ENCODE measurements at places on chromosomes 6 and 20.

- DNase-seq: no peak
These were observed 175.8 kb upstream of the RALGAPA2 start for GRCh38 chr20:20888266-20888656.

GRCh38 chr6:82614518-82614917, 250.9 kb downstream of the TPBG start:
- no peak for DNase-seq

- no peak for DNase-seq
These were observed 20.2 kb downstream of the SCML4 start for GRCh38 chr6:107803957-107804356.

DNA sequence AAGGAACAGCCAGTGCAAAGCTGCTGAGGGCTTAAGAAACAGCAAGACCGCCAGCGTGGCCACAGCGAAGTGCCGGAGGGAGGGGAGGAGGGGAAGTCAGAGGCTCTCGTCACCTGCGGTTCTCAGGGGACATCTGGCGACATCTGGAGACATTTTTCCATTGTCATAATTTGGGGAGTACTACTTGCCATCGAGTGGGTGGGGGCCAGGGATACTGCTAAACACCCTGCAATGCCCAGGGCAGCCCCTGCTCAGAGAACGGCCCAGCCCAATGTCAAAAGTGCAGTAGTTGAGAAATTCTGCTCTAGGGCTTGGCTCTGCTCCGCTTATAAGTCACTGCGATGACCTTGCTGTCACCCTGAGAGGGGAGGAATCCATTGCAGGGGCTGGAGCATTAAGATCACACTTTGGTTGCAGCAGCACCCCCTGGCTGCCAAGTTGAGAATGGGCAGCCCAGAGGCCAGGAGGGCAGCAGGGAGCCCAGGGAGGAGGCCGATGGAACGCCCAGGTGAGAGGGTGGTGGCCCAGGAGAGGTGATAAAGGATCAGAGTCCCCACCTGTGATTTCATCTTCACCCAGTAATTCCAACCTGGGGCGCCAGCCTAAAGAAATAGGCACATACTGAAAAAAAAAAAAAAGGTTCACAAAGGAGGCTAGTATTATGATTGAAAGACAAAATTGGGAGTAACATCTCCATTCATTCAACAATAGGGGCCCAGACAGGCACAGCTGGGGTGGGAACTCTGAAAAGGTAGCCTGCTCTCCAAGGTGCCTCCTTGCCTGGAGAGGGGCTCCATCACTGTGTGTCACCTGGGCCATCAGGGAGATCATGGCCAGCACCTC, 218.2 kb downstream of the BMP7 start:
- DNase-seq: no peak

DNA sequence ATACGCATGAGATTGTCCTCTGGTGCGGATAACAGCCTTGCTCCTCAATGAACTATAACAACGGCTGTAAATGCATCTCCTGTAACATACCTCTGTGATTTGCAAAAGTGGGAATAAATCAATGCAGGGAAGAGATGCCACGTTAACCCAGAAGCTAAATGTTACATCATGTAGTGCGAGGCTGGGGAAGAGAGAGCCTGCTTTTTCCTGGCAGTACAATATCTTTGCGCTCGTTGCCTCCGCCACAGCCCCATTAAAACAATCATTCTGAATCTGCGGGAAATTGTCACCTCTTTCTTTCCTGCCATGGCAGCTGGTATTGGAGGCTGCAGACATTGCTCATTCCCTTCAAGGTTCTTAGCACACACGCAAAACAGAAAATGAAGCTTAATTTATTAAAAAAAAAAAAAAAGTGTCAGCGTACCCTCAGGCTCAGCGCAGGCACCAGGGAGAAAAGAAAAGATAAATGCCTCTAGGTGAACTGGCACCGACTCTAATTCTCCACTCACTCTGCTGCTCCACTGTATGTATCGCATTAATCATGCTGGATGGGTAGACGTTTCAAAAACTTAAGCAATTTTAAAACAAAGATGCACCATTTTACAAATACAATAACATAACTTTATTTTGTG, 70.2 kb upstream of the TFB1M start:
- no peak for DNase-seq

- DNase-seq: no peak
These were observed 32.3 kb upstream of the AFDN start for GRCh38 chr6:167794161-167795157.

DNA sequence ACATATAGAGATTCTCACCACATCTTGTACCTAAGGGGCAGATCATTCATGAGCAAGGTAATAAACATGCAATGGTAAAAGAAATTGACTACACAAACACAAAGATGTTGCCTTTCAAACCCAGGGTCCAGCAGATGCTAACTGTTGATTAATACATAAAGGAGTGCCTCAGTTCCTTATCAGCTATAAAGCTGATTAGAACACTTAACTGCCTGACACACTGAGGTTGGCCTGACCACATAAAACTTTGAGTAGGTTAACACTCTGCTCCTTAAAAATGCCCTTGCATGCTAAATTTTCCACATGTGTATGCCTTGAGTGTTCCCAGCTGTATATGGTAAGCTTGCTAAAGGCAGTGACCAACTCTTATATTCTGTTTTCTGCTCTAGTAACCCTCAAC, 14.9 kb downstream of the CRISP2 start:
- DNase-seq: no peak

DNA sequence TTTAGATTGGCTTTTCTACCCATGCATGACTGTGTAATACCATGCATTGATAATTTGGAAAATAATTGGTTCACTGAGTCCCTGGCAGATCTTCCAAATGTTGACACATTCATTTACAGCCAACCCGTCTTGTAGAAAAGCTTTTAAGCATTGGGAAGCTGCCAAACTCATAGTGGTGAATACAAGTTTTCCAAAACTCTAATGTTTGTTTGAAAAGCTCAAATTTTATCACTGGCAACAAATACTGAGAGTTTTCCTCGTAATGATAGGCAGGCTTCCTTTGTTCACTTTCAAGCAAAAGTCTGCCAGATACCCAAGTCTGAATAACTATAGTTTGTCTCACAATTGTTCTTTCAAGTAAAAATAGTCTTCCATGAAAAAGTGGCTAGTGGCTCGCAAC, 143.0 kb downstream of the FIG4 start:
- no peak for DNase-seq

DNA sequence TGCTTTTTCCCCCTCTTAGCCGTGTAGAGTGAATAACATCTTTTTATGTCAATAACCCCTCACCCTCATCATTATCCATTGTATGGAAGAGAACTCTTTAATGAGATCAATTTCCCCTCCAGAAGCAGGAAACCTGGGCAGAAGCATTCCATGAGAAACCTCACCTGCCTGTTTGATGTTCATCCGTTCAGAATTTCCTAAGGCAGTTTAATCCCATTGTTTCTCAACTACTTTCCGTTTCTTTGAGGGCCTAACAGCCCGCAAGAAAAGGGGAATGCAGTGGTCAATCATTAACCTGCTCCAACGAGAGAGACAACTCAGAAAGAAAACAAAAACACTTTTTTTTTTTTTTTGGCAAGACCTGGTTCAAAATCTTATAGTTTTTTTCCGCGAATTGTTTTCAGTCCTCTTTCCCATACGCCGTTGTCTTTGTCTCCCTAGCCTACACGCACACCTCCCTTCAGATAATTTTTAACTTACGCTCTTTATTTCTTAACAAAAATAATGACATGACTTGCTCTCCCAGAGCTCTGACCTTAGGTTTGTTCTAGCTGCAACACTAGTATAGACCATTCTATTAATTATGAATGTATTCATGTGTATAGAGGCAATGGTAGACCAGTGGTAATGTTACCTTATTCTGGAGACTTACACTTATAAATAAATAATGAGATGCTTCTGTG, 25.6 kb upstream of the ID4 start:
- DNase-seq: no peak

- no peak for DNase-seq
These were observed 332.9 kb upstream of the PRDM1 start for GRCh38 chr6:105753207-105753606.

DNA sequence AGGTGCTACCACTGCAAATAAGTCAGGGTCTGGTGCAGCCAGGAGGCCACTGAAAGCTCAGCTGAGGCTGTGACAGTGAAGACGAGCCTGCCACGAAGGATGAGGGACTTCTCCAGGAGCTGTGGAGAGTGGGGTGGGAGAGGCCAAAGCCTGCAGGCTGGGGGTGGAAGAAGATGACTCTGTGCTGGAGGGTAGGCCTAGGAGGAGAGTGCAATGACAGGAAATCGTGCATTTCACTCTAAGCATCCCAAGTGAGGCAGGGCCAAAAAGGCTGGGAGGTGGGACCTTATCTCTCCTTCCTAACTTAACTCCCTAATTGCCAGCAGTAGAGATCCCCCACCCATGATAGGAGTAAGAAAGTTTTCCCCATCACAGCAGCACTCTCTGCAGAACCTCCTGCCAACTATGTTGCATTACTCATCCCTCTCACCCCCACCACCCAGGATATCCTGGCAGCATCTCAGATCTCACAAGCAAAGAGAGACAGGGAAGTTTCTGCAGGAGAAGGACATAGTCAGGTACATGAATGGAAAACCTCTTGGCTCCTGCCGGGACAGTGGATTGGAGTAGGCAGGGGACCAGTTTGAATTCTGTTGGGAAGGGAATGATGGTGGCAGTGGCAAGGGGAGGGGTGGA, 466.2 kb downstream of the CDH26 start:
- no peak for DNase-seq

- no peak for DNase-seq
These were observed 590.6 kb upstream of the NOX3 start for GRCh38 chr6:156046268-156046665.

DNA sequence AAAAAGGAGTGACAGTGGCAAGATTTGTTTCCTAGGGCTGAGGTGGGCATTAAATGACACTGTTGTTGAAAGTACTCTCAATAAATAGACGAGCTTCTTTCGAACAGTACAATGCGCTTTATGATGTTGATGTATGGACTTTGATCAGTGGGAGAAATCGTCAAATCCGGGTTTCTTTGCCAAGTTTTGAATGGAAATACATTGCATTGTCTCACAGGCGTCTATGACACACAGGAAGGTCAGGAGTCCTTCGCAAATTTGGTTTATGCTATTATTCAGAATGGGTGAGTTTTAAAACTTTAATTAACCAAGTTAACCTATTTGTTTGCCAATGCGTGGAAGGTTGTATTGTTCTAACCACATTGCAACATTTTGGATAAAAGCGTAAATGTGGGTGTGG, 547.3 kb upstream of the SLC35B3 start:
- DNase-seq: no peak

DNA sequence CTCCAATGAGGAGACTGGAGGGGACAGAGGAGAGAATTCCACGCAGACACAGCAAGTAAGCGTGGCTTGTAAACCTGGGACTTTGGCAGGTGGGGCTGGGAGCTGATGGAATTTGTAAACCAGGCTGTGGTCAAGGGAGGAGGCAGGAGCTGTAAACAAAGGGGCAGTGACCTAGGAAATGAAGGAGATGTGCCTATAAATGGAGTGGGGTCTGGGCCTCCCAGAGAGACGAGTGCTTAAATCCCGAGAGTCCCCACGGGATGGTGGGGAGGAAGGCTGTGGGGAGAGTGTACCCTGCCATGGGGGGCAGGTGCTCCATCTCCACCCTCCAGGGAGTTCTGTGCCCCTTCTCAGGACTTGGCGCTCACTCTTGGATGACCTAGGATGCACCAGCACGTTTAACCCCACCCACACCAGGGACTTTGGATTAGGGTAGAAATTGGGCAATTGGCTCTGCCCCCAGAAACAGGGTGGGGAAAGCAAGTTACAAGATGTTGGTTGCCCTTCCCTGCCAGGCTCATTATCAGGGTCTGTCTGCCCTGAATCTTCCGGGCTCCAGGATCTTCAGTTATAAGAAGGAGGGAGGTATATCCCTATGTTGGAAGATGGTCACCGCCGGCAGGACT, 4.0 kb upstream of the DHX16 start:
- DNase-seq: no peak

- no peak for DNase-seq
These were observed 20.5 kb upstream of the PI3 start for GRCh38 chr20:45154183-45154582.

GRCh38 chr6:124517339-124517738, 444.9 kb upstream of the RNF217 start:
- DNase-seq: no peak

DNA sequence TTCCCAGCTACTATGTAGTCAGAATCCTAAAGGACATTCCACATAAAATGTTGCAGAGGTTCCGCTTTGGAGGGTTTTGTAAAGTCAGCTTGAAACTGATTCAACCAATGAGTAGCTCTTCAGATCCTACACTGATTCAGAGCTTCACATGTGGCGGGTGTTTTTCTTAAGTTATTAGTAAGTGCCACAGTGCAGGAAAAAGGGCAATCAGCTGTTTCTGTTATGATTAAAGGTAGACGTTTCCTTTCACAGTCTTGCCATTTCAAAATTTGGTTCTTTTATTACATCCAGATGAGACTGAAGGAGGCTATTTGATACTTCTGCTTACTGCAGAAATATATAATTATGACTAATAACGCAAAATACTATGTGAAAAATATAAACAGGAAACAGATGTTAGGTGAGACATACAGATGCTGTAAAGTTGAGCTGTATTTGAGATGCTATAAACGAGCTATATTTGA, 443.9 kb downstream of the CDKAL1 start:
- no peak for DNase-seq

DNA sequence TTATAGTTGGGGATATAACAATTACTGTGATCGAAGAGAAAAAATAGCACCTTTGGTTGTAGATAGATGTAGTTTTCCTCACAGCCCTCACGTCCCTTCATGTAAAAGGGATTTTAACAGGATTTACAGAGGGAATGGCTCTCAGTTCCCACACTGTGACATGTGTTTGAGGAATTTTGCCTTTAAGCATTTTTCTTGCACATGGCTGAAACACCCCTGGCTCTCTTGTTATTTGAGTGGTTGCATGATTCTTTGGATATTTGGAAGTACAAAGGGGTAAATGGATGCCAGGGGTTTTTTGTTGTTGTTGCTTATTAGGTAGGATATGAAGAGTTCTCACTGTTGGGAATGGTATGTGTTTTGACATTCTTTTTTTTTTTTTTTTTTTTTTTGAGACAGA, 48.2 kb downstream of the JAG1 start:
- DNase-seq: no peak

DNA sequence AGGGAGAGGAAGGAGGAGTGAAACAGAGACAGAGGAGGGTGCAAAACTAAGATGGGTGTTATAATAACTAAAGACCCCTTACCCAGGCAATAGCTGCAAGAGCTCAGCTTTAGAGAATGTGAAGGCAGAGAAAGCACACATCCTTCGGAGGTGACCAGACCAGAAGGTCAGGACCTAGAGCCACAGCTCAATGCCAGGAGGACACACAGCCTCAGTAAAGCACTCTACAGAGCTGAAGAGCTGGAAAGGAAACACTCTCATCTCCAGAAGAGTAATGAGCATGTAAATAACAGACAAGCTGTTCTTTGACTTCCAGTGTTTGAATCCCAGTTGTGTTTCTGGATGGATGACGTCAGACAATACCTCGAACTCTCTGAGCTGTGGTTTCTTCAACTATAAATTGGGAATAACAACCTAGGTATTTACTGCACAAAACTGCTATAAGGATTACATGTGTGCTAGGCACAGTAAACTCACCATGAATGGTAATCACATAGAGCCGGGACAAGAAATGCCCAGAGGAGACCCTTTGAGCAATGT, 63.2 kb downstream of the MAP3K5 start:
- no peak for DNase-seq

- no peak for DNase-seq
These were observed 60.6 kb upstream of the MRPS10 start for GRCh38 chr6:42278131-42278853.

- no peak for DNase-seq
These were observed 300.1 kb downstream of the HIVEP2 start for GRCh38 chr6:142644866-142645265.

GRCh38 chr6:77143659-77144447, 319.4 kb downstream of the HTR1B start:
- no peak for DNase-seq

All from effector memory CD4-positive, alpha-beta T cell (primary cell).